ENCODE measurements at places on chromosomes 4 and X.

GRCh38 chr4:16692524-16692923, 205.9 kb downstream of the LDB2 start:
- DNase-seq, result no peak

DNA sequence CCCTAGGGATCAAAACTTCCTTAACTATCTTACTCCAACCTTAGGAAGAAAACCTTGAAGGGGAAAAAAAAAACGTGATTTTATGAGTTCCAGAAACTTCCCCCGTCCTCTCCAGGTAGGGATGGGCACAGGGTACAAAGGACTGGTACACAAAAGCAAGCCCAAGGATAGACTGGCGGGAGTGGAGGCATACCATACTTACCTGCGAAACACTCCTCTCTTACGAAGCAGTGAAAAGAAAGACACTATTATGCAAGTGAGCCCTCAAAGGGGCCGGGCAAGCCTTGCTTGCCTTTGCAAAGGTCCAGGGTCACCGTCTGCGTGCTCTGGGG, 651 bp downstream of the TSPAN6 start:
- no peak for DNase-seq

DNA sequence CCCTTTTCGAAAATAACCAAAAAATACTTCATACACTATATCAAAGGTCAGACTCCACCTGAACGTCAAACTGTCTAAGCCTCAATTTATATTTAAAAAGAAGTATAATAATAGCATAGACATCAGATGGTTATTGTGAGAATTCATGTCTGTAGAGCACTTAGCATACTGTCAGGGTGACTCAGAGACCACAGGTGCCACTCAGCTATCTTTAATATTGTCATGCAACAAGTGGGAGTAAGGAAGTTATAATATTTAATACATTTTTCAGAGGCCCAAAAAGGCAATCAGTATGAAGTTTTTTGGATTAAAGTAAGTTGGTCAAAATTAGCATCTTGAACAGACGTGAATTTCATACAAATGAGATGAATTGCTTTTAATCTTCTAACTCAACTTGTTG, 93.3 kb downstream of the PHOX2B start:
- DNase-seq, result no peak

DNA sequence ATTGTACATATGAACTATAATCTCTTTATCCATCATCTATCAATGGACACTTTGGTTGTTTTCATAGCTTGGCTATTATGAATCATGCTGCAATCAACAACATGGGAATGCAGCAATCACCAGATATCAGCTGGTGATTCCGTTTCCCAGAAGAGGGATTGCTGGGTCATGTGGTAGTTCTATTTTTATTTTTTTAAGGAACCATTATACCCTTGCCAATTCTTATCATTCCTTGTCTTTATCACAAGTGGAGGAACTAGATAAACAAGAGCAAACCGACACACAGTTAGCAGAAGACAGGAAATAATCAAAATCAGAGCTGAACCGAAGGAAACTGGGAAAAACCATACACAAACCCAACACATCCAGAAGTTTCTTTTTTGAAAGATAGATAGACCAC, 14.5 kb upstream of the LNX1 start:
- no peak for DNase-seq

GRCh38 chrX:139890991-139891700, 41.7 kb downstream of the ATP11C start:
- no peak for DNase-seq

- no peak for DNase-seq
Observed at GRCh38 chr4:1057403-1057745, 45.9 kb downstream of the FGFRL1 start.

DNA sequence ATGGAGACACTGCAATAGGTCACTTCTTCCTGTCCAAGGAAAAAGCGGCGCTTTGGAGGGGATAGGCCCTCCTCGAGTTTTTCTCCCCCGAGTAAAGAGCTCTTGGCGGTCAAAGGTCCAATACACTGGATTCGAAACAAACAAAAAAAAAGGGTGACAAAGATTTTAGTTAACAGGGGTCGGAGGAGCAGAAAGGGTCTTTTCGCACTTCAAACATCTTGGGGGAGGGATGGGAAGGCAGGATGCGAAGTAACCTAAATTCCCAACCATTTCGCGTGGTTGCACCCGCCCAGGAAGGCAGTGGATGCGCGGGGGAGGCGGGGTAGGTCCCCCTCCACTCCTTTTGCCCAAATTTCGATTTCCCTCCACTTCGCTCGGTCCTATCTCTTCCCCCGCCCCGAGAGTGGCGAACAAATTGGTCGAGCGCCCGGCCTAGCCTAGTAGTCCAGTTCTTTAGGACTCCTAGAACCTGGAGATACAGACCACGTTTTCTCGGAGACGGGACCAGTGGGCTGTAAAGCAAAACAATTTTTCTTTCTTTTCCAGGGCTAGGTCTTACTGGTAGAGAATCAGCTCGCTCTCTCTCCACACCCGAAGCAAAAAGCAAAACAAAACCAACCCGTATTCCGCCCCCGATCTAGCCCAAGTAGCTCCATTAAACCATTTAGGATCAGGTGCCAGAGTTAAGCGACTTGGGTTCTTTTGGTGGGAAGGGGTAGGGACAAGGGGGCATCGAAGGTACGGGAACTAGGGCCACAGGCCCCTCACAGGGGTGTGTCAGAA, 2.0 kb upstream of the STAG2 start:
- peak; percentile 19 for DNase-seq

DNA sequence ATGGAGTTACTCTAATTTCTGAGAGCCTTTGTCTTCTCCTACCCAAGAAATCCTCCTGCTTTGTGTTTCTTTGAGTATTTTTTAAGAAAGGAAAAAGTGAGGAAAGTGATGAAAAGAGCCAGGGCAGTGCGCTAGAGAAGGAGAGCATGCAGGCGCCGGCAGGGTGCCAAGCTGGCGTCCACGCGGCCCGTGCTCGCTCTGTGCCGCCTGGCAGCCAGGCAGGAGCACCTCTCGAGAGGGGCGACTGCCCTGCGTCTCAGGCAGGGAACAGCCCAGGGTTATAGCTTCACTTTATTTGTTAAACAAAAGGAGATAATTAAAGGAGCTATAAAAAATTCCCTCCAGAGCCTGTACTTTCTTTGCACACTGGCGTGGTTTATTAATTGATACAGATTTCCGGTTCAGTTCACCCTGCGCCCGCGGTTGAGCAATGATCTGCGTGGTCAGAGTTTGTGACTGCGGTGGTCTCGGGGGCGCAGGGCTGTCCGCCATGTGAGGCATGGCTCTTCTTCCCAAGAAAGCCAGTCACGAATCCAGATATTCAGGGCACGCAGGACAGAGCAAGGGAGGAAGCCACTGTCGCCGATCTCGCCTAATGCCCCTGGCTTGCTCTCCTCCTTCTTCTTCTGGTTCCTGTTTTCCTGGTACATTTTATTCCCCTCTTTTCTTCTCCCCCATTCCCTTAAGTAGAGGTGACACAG, 110.8 kb upstream of the PAQR3 start:
- DNase-seq, result no peak

DNA sequence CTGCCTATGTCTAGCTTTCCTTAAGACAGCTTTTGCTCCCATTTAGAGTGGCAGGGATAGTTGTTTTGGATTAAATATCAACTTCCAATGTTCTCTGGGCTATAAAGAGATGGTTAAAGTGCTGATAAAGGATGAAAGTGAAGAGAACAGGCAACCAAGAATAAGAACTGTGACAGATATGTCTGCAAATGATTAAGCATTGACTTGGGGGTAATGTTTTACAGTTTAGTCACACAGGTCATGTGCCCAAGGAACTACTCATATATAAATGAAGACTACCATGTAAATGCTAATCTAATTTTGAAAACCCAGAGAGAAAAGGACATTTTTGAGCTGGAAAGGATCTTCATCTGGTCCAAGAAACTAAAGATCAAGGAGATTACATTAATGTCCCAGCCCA, 42.1 kb downstream of the RBMX2 start:
- DNase-seq, result no peak

GRCh38 chrX:151701071-151701470, 5.8 kb downstream of the PRRG3 start:
- no peak for DNase-seq

DNA sequence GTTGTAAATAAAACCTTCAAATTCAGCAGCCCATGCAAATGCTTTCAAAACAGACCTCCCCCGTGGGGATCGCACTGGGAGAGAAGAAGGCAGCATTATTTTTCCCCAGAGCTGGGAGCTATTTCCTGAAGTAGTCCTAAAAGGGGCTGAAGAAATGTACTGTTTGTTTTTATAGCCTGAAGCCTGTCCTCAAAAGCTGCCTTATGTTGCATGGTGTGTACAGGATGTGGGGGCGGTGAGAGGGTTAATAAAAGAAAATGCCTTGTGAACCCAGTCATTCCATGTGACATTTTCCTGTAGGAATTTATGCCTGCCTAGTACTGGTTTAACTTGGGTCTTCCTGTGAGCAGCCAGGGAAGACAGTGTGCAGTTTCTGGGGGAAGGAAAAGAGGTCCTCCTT, 144.1 kb downstream of the SOWAHB start:
- no peak for DNase-seq

DNA sequence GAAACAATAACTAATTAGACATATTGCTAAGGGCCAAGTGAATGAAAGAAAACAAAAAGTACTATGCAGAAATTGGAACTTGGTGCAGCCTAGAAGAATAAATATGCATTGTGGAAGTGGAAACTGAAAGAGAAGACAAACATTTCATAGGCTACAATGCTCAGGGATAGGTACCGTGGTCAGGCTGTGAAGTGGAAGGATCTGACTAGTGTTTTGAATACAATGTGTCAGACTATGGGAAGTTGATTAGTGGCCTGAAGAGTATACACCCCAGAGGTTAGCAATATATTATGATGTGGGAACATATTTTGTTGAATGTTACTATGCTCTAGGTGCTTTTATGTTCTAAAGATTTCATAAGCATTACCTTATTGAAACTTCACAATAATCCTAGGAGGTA, 36.8 kb downstream of the GPRIN3 start:
- no peak for DNase-seq

- no peak for DNase-seq
Observed at GRCh38 chr4:6873291-6873690, 36.3 kb upstream of the TBC1D14 start.

DNA sequence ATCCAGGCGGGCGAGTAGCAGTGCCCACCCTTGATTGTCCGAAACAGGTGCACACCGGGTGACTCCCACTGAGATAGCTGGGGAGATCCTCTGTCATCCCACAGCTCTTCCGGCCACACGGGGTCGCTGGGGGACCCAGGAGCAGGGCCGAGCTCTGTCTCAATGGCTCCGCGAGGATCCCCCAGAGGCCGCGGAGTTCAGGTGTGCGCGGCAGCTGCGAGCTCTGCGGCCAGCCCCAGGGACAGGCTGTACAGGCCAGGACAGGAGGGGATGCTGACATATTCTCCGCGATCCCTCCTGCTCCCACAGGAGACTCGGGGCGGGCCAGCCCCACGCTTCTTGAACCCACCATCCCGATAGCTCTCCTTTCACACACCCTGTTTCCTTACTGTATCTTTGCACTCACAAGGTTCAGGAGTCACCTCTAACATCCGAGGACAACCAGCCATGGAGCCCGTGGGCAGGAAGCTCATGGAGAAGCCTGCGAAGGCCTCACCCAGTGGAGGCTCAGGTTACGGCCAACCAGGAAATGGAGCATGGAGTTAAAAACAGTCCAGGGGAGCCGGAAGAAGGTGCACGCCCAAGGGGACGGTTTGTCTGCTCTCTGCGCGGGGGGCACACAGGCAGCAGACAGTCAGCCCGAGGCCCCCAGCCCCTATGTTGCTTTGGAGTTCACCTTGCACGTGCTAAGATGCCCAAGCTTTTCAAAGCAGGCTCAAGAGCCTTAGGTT, 77.9 kb upstream of the AMELX start:
- DNase-seq, result no peak

- no peak for DNase-seq
Observed at GRCh38 chr4:8366601-8367000, 73.9 kb downstream of the ACOX3 start.

GRCh38 chr4:92305148-92305877, 1.5 kb downstream of the GRID2 start:
- peak; percentile 3 for DNase-seq

GRCh38 chrX:54944816-54945215, 24.2 kb downstream of the TRO start:
- DNase-seq, result no peak

Measured in Kasumi-1 (cell line).